ENCODE measurements at places on chromosomes 11 and 22.

- DNase-seq = no peak
- peaks cover 4% of the 10 kb centered on the region for H3K27me3 ChIP-seq
- no peaks in the 10 kb centered on the region for H3K4me1 ChIP-seq
Measured at GRCh38 chr22:43310311-43310710, 32.9 kb downstream of the SCUBE1 start.

DNA sequence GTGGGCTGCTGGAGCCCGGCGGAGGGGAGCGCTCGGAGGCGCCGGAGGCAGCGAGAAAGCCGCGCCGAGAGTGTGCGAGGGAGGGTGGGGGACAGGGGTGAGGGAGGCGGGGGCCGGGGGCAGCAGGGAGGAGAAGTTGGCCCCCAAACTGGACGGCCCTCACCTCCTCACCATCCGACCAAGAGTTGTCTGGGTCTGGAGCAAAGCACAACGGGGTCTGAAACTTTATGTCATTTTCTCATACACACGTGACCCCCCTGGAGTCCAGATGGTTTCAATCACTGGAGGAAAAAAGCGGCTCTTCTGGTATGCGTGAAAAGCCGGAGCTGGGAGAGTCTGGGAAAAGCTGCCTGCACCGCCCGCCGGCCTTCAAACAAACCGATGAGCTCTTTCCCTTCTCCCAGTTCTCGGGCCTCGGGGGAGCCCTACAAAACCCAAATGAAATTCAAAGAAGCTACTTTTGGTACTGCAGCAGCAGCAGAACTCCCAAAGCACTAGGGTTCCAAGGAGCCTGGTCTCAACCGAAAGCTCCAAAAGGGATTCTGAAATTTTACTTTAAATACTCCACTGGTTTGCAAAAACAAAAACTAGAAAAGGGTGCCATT lies 39.7 kb upstream of the AKIP1 start:
- H3K4me3 ChIP-seq = peak overlapping the region; percentile 75
- peak overlapping the region; percentile 36 for H3K27ac ChIP-seq
- H3K36me3 ChIP-seq = no peaks in the 10 kb centered on the region

- no peaks in the 10 kb centered on the region for H3K27me3 ChIP-seq
- peaks cover 22% of the 10 kb centered on the region for H3K36me3 ChIP-seq
- peak overlapping the region; percentile 94 for H3K27ac ChIP-seq
- H3K4me3 ChIP-seq = peak overlapping the region; percentile 96
- H3K4me1 ChIP-seq = no peaks in the 10 kb centered on the region
Measured at GRCh38 chr11:62652161-62653006, 718 bp downstream of the INTS5 start.

DNA sequence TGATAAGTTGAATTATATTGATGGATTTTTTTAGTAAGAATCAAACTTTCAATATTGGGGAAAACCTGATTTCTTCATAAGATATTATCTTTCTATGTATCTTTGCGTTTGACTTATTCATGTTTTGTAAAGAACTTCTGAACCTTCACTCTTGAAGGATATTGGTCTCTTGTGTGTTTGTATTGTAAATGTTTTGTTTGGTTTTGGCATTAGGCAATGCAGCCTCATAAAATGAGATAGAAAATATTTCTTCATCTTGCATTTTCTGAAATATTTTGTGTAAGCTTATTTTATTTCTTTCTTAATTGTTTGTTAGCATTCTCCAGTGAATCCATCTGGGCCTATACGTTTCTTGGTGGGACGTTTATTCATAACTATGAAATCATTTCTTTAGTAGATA lies 271.9 kb downstream of the RAB38 start:
- no peaks in the 10 kb centered on the region for H3K4me1 ChIP-seq
- H3K4me3 ChIP-seq = no peak overlapping the region
- H3K27me3 ChIP-seq = no peaks in the 10 kb centered on the region
- no peaks in the 10 kb centered on the region for H3K36me3 ChIP-seq
- H3K27ac ChIP-seq = no peak overlapping the region
